ENCODE measurements at places on chromosomes 5 and 9.

- DNase-seq = no peak
Observed at GRCh38 chr9:4762886-4763541, 22.0 kb upstream of the AK3 start.

- no peak for DNase-seq
Observed at GRCh38 chr9:131309530-131310276, 20.2 kb downstream of the PLPP7 start.

GRCh38 chr9:36736648-36737047, 164.0 kb downstream of the MELK start:
- DNase-seq = no peak

DNA sequence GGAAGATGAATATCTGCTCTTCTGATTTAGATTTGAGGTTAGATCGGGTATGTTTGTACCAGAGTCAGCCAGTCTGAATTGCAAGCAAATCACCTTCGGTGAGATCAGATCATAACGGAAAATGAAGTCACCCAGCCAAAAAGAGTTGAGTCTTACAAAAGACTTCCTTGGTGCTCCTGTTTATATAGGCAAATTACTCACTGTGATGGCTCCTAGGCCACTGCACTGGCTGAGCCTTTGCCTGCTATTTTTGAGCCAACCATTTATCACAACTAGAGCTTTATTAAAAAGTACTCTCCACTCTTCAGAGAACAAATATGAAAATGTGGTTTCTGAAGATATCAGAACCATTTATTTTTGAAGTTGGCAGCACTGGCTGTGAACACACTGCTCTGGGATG, 277.7 kb upstream of the PCSK5 start:
- DNase-seq = no peak

DNA sequence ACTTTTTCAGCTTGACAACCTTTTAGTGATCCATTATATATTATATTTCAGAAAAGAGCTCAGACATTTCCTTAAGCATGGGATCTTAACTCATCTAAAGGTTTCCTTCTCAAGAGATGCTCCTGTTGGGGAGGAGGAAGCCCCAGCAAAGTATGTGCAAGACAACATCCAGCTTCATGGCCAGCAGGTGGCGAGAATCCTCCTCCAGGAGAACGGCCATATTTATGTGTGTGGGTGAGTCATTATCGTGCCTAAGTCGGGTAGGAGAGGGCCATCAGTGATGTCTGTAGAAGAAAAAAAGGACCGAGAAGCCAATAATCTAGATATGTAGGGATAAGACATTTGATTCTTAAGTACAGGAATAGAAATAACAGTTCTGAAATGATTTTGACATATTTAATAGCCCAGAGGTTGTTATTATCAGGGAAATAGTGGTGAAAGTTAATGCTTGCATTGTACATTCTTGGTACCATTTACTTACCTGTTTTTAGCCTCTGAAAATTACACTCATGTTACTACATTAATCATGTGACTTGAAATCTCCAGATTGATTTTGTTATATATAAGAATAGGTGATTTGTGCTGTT, 28.2 kb downstream of the MTRR start:
- DNase-seq = no peak

DNA sequence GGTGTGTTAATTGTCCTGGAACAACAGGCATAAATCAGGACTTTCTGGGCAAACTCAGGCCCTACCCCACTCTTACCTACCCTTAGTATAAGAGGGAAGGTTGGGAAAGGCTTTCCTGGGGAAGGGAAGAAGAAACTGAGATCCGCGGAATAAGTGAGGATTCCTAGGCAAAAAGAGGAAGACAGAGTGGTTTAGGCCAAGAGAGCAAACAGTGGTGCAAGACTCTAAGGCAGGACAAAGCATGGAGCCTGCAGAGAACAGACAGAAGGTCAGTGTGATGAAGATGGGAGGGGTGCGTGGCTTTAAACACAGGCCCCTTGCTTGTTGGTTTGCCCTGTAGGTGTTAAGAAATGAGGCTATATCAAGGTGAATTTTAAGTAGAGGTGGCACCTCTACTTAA, 69.4 kb downstream of the TMC1 start:
- no peak for DNase-seq

- DNase-seq = no peak
Observed at GRCh38 chr5:84168841-84169240, 215.8 kb downstream of the EDIL3 start.

DNA sequence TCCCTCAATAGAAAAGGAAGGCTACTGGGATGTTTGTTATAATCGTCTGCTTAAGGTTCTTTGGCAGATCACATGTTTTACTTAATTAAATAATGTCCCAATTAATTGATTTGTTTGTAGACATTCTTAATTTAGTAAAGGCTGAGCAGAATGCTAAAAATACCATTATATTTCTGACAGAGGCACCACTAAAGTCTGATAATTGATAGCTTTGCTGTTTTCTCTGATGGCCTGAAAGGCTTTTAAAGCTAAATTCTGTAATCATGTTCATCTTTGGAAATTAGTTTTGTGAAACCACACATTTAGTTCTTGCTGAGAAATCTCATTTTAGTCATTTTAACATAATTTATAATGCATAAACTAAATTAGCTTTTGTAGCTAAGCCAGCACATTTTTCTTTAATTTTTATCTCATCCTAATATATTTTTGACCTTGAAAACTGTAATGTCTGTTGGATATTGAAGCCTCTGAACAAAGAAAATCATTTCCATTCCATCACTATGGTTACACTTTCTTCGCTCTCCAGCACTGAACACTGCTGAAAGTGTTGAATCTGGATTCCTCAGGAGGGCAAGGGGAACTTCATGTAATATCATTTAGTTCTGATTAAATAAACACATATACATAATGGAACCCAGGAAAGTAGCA, 329.4 kb downstream of the ELAVL2 start:
- no peak for DNase-seq

- DNase-seq = no peak
Observed at GRCh38 chr5:171166766-171167165, 142.3 kb upstream of the TLX3 start.
